ENCODE measurements at places on chromosomes 12 and 14.

- no peak overlapping the region for H3K27ac ChIP-seq
- DNase-seq: no peak
- no peaks in the 10 kb centered on the region for H3K36me3 ChIP-seq
- no peaks in the 10 kb centered on the region for H3K27me3 ChIP-seq
- peaks cover 7% of the 10 kb centered on the region for H3K4me1 ChIP-seq
- no peak overlapping the region for H3K4me3 ChIP-seq
These were observed 120.9 kb upstream of the CPSF6 start for GRCh38 chr12:69118516-69118915.

GRCh38 chr14:34797747-34798583, 77.2 kb downstream of the BAZ1A start:
- no peaks in the 10 kb centered on the region for H3K27me3 ChIP-seq
- DNase-seq: no peak
- H3K4me3 ChIP-seq: no peak overlapping the region
- H3K36me3 ChIP-seq: peaks cover 44% of the 10 kb centered on the region
- H3K4me1 ChIP-seq: no peaks in the 10 kb centered on the region

DNA sequence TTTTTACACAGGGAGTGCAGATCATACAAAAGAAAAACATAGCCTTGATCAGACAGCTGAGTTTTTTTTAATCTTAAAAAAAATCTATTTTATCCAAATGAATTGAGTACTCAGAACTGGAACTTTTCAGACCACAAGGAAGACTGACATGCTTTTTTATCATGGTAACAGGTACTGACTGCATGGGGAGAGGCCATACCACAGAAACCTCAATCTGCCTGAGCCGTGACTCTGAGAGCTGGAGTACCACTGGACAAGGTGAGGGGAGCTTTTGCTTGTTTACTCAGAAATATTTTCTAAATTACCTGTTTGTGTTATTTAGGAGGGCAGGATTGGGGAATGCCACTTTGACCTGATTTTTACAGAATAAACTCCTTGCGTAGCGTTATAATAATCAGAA, 143.9 kb downstream of the ALX1 start:
- H3K27me3 ChIP-seq: peaks cover 19% of the 10 kb centered on the region
- no peak overlapping the region for H3K27ac ChIP-seq
- no peaks in the 10 kb centered on the region for H3K36me3 ChIP-seq
- peaks cover 5% of the 10 kb centered on the region for H3K4me1 ChIP-seq
- no peak overlapping the region for H3K4me3 ChIP-seq
- DNase-seq: no peak

GRCh38 chr12:59093073-59093772, 172.9 kb upstream of the LRIG3 start:
- H3K4me3 ChIP-seq: no peak overlapping the region
- no peak for DNase-seq
- no peak overlapping the region for H3K27ac ChIP-seq
- H3K27me3 ChIP-seq: no peaks in the 10 kb centered on the region
- H3K4me1 ChIP-seq: no peaks in the 10 kb centered on the region
- no peaks in the 10 kb centered on the region for H3K36me3 ChIP-seq

- H3K27ac ChIP-seq: peak overlapping the region; percentile 83
- DNase-seq: no peak
- H3K4me1 ChIP-seq: peaks cover 22% of the 10 kb centered on the region
- no peaks in the 10 kb centered on the region for H3K27me3 ChIP-seq
- H3K36me3 ChIP-seq: peaks cover 3% of the 10 kb centered on the region
These were observed 23.7 kb downstream of the NCOR2 start for GRCh38 chr12:124543590-124544310.

GRCh38 chr14:90815822-90816662, at the start of gene TTC7B:
TTC7B (minus strand) TSS chr14:90816430; CDS start chr14:90816295, 135 bp downstream.
- no peaks in the 10 kb centered on the region for H3K36me3 ChIP-seq
- H3K27ac ChIP-seq: peak within 1 kb of the TSS; percentile 75
- H3K27me3 ChIP-seq: peaks cover 31% of the 10 kb centered on the region
- H3K4me3 ChIP-seq: peak within 1 kb of the TSS; percentile 90
- peaks cover 48% of the 10 kb centered on the region for H3K4me1 ChIP-seq

DNA sequence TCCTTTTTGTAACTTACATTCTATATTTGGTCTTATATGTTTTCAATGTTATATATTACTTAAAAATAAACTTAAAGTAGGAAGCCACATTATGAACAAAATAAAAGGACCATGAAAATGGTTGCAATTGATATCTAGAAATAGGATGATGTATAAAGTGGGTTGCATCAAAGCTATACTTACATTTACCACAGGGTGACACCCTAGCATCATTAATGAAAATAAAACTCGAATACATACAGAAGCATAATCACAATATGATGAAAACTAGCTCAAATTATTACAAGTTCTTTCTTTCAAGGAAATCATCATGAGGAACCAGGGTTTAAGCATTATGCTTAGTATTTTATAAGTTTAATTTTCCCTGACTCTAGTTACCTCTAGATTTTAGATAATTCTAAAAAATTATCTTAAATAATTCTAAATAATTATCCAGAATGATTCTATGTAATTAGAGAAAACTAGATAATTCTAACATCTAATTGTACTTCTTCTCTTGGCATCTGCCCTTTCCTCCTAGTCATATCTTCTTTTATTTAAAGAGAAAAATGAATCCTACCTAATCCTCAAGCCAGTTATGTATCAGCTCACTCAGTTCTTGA, 31.2 kb downstream of the TAS2R7 start:
- no peak for DNase-seq
- no peak overlapping the region for H3K27ac ChIP-seq
- H3K4me3 ChIP-seq: no peak overlapping the region
- H3K36me3 ChIP-seq: no peaks in the 10 kb centered on the region

- no peaks in the 10 kb centered on the region for H3K27me3 ChIP-seq
- H3K27ac ChIP-seq: peak overlapping the region; percentile 94
These were observed 50.8 kb downstream of the TTLL5 start for GRCh38 chr14:75711796-75712211.

GRCh38 chr14:89252887-89253532, 164.0 kb downstream of the FOXN3 start:
- DNase-seq: no peak
- peaks cover 1% of the 10 kb centered on the region for H3K36me3 ChIP-seq
- H3K4me1 ChIP-seq: no peaks in the 10 kb centered on the region
- no peak overlapping the region for H3K27ac ChIP-seq

- peak; percentile 100 for DNase-seq
- H3K4me3 ChIP-seq: peak within 1 kb of the TSS; percentile 82
- H3K4me1 ChIP-seq: peaks cover 22% of the 10 kb centered on the region
- peaks cover 3% of the 10 kb centered on the region for H3K36me3 ChIP-seq
- no peaks in the 10 kb centered on the region for H3K27me3 ChIP-seq
- peak within 1 kb of the TSS; percentile 96 for H3K27ac ChIP-seq
These were observed at the start of the genes XRCC3 and ZFYVE21 for GRCh38 chr14:103715052-103716000. XRCC3 (minus strand) TSS chr14:103715451; CDS start chr14:103711087, 4,364 bp downstream. ZFYVE21 (plus strand) TSS chr14:103715810; CDS start chr14:103715842, 32 bp downstream.

DNA sequence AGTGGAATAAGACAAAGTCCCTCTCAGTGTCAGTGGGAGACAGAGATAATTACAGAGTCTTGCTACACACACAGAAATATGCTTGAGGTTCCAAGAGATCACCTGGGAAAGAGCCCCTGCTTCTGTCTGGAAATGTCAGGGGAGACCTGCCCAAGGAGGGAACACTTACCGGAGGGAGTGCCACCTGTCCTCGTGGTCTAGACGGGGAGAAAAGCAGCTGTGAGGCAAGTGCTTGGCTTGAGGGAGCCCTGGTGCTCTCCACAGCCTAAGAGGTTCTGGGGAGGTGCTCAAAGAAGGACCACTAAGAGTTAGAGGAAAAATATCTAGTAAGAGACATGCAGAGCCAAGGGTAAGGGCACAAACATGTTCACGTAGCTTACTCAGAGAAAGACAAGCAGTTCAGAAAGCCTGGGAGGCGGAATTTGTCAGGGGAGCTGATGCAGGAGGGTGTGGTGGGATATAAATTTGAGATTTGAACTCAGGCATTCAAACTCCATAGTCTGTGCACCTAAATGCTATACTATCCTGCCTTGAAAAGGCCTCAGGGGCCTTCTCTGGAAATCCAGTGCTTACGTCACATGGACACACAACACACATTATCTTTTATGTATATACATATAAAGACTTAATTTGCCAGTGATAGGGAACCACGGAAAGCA, 38.2 kb upstream of the GNPNAT1 start:
- no peaks in the 10 kb centered on the region for H3K27me3 ChIP-seq
- H3K27ac ChIP-seq: no peak overlapping the region
- H3K4me3 ChIP-seq: no peak overlapping the region
- H3K4me1 ChIP-seq: peaks cover 15% of the 10 kb centered on the region
- no peaks in the 10 kb centered on the region for H3K36me3 ChIP-seq
- no peak for DNase-seq

DNA sequence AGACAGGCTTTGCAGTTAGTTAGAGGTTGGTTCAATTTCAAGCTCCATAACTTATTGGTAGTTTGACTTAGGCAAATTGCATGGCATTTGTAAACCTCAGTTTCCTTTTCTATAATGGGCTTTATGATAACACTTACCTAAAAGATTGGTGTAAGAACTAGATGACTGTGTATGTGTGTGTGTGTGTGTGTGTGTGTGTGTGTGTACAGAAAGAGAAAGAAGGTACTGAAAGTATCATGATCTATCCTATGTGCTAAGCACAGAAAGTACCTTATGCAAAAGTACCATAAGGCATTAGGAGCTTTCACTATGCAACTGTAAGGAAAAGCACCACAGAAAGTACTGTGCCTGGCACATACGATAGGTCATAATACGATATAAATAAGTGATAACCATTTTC, 304.3 kb upstream of the KITLG start:
- H3K36me3 ChIP-seq: no peaks in the 10 kb centered on the region
- no peak for DNase-seq
- H3K27me3 ChIP-seq: no peaks in the 10 kb centered on the region
- no peaks in the 10 kb centered on the region for H3K4me1 ChIP-seq

DNA sequence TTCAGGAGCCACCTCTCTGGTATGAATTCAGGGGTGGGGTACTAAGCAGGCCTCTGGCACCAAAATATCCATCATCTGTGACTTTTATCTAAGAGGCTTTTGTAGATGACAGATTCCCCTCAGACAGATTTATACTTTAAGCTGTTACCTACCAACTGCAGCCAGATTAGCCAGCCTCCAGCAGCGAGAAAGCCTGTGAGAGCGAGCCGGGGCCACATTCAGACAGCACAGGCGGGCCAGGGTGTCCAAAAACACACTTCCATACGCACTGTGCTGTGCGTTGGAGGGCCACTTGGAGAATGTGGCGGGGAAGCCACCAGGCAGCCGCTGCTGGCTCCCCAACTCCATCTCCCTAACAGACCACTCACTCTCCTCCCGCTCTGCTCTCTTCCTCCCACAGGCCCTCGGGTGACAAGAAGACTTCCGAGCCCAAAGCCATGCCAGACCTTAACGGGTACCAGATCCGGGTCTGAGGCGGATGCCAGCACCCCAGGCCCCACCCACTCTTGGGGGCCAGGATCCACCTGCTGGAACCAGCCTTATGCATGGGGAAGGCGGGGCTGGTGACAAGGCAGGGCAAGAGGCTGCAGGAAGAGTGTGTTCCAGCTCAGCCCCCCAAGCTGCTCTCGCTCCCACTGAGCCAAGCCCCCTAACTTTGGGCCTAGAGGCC, 17.4 kb downstream of the VASH1 start:
- no peak overlapping the region for H3K4me3 ChIP-seq
- H3K36me3 ChIP-seq: peaks cover 19% of the 10 kb centered on the region
- no peaks in the 10 kb centered on the region for H3K27me3 ChIP-seq
- peaks cover 4% of the 10 kb centered on the region for H3K4me1 ChIP-seq
- peak overlapping the region; percentile 86 for H3K27ac ChIP-seq
- no peak for DNase-seq

- H3K36me3 ChIP-seq: peaks cover 20% of the 10 kb centered on the region
- H3K27me3 ChIP-seq: no peaks in the 10 kb centered on the region
- H3K27ac ChIP-seq: peak overlapping the region; percentile 31
These were observed 53.5 kb downstream of the DGLUCY start for GRCh38 chr14:91167380-91167770.

GRCh38 chr14:72315714-72316113, 383.5 kb downstream of the RGS6 start:
- H3K36me3 ChIP-seq: peaks cover 1% of the 10 kb centered on the region
- no peak overlapping the region for H3K4me3 ChIP-seq
- no peaks in the 10 kb centered on the region for H3K27me3 ChIP-seq
- no peak overlapping the region for H3K27ac ChIP-seq

DNA sequence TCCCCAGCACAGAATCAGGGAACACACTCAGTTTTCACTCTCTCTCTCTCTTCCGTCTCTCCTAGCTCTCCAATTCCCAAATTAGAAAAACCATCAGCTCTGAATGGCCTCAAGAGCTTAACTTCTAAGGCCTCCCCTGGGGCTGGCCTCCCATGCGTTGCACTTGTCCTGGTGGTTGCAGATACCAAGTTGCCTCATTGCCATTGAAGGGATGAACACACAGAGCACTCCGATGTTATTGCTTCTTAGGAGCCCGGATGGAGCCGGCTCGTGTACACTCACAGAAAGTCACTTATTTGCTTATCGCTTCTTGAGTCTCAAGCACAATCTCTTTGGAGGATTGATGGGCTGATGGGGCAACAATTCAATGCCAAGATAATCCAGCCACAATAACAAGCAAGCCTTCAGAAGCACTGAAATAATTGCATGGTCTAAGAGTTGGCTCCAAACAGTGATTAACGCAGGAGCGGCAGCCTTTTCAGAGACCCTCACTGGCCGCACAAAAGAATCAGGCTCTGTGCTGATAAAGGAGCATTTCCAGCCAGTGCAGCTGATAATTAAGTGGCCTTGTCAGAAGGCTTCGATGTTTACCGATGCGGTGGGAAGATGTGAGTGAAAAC, 175.8 kb upstream of the TMEM132C start:
- H3K4me1 ChIP-seq: peaks cover 16% of the 10 kb centered on the region
- H3K27ac ChIP-seq: no peak overlapping the region
- H3K4me3 ChIP-seq: no peak overlapping the region
- no peaks in the 10 kb centered on the region for H3K36me3 ChIP-seq
- DNase-seq: no peak

DNA sequence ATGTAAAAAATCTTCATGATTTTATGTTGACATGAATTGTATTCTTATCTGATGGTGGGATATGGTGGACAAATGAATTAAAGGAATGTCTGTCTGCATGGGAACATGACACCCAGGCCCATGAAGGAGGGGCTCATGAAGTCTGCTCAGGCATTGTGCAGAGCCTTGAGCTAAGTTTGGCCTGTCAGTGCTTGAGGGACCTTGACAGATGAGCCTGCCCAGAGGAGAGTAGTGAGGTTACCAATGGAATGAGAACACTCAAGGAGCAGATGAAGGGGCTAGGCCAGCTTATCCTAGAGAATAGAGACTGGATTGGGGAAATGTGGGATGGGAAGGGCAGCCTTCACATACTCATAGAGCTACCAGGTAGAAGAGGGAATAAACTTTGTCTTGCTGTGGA, 68.8 kb downstream of the TMX1 start:
- DNase-seq: no peak
- no peak overlapping the region for H3K4me3 ChIP-seq
- H3K36me3 ChIP-seq: no peaks in the 10 kb centered on the region

GRCh38 chr12:121577443-121578180, 3.2 kb downstream of the KDM2B start:
- H3K4me3 ChIP-seq: peak overlapping the region; percentile 69
- no peaks in the 10 kb centered on the region for H3K27me3 ChIP-seq
- H3K27ac ChIP-seq: peak overlapping the region; percentile 90
- peaks cover 5% of the 10 kb centered on the region for H3K36me3 ChIP-seq
- DNase-seq: no peak
- peaks cover 48% of the 10 kb centered on the region for H3K4me1 ChIP-seq

- no peaks in the 10 kb centered on the region for H3K36me3 ChIP-seq
- H3K27ac ChIP-seq: no peak overlapping the region
- no peak for DNase-seq
- H3K4me1 ChIP-seq: peaks cover 7% of the 10 kb centered on the region
These were observed 8.7 kb downstream of the SMIM41 start for GRCh38 chr12:52087961-52088820.

GRCh38 chr12:115451780-115452736, 768.1 kb upstream of the TBX3 start:
- H3K36me3 ChIP-seq: no peaks in the 10 kb centered on the region
- H3K4me3 ChIP-seq: peak overlapping the region; percentile 68
- H3K4me1 ChIP-seq: peaks cover 31% of the 10 kb centered on the region
- DNase-seq: peak; percentile 47
- H3K27ac ChIP-seq: peak overlapping the region; percentile 74
